ENCODE measurements at places on chromosomes 1 and 21. TPM values are rescaled to one million over a fixed set of nuclear protein-coding genes. Genes with fewer than 3 reads are reported as not detected.

RGS1 gene
- total RNA-seq: 13.0 TPM

SERPINC1 gene
- total RNA-seq: not detected

NBPF10 gene
- 4.1 TPM for total RNA-seq

ARHGEF16 gene
- total RNA-seq: 5.4 TPM

DMBX1 gene
- not detected for total RNA-seq

FCRL4 gene
- not detected for total RNA-seq

WNT4 gene
- total RNA-seq: 4.2 TPM

DNA sequence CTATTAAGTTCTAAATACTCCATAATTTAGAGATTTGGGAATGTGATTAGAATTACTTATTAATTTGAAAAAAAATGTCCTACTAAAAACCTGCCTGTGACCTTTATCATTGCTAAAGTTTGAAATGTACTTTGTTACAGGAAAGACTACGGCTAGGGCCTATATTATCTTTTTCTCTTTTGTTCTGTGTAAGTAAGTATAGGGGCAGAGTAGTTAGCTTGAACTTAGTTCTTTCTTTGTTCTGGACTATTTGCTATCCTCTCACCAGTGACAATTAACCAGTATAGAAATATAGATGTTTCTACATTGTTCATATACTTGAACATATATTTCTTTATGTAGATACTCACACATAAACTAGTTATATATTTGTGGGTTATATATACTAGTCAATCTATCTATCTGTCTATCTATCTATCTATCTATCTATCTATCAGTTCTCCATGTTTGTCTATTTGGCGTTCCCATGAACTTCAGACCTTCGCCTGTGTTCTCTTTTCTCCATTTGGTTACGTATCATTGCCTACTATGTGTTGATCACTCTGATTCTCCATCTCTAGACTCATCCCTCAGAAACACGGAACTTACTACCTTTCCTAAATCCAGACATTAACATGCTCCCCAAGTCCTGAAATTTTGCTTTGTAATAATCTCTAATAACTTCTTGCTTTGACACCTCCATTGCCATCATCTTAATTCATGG lies 3.3 kb downstream of the PTPRC start:
- no peak for DNase-seq

DNA sequence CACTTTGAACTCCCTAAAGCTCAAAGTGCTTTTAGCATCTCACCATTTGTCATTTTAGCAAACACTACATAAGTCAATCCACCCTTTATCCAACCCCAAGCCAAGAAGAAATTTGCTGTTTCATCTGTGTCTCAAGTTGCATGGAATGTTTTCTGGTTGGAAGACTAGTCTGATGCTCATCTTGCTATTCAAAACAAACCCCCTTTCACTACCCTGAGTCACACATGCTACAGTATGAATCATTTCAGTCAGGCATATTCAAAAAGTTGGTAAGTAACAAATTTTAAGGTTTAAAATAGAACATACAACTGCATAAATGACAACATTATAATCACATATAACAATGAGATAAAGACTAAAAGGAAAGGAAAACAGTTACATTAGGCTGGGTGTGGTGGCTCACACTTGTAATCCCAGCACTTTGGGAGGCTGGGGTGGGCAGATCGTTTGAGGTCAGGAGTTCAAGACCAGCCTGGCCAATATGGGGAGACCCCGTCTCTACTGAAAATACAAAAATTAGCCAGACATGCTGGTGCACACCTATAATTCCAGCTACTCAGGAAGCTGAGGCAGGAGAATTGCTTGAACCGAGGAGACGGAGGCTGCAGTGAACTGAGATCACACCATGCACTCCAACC lies 38.7 kb downstream of the DSTYK start:
- DNase-seq: no peak

DNA sequence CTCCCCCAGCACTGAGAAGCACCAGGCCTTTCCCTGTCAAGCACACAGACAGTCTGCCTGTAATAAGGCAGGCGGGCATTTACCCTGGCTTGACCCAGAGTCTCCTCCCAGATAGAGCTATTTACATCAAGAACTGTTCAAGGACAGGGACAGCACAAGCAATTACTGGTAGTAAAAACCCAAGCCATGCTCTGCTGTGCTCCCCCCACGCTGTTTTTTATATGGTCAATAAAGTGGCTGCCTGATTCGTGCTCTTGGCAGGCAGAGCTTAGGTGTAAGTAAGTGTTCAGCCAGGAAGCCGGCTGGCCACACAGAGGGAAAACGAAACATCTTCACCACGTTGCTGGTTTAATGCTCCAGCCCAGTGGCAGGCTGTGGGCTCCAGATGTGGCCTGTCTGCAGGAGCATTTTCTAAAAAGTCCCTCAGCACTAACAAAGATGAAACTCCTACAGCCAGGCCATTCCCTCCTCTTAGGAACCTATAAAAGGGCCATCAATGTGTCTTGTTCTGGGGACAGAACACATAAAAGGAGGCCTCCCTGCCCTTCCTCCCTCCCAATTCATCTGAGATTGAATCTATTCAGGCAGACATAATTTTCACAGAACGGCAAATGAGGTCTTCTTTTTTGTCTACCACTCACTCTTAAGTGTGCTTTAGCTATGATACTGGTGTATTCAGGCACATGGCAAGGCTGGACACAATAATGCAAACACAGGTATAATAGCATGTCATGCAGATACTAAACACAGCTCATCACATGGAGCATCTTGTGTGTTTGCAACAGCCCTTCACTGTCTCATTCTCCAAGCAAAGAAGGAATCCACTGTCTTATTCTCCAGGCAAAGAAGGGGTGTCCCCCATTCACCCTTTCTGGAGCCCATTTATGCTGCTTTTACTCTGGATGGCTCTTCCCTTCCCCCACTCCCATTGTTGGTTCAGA lies 378.9 kb downstream of the HHAT start:
- no peak for DNase-seq

- no peak for DNase-seq
These were observed 83.8 kb downstream of the SCMH1 start for GRCh38 chr1:41158147-41158875.

- DNase-seq: no peak
These were observed 6.4 kb downstream of the DISP1 start for GRCh38 chr1:222821239-222821638.

- peak; percentile 65 for DNase-seq
These were observed 20.2 kb downstream of the SDC3 start for GRCh38 chr1:30888391-30888790.

GRCh38 chr1:55049271-55049913 lies 10.0 kb downstream of the PCSK9 start:
- no peak for DNase-seq

- DNase-seq: no peak
These were observed 100.2 kb downstream of the GTF2B start for GRCh38 chr1:88791192-88791591.

- no peak for DNase-seq
These were observed 107.3 kb downstream of the ENAH start for GRCh38 chr1:225545649-225546048.

GRCh38 chr1:52569449-52570210 lies 16.7 kb upstream of the TUT4 start:
- no peak for DNase-seq

DNA sequence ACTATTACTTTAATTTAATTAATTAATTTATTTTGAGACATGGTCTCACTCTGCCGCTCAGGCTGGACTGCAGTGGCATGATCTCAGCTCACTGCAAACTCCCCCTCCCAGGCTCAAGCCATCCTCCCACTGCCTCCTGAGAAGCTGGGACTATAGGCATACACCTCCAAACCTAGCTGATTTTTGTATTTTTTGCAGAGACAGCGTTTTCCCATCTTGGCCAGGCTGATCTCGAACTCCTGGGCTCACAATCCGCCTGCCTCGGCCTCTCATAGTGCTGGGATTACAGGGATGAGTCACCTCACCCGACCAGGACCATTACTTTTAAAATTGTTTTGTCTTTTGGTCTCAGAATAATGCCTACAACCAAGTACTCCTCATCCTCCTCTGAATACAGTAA lies 15.6 kb downstream of the YY1AP1 start:
- DNase-seq: no peak

- DNase-seq: no peak
These were observed 16.8 kb downstream of the CAMSAP2 start for GRCh38 chr1:200755456-200755855.

GRCh38 chr1:221711656-221712055 lies 30.2 kb downstream of the DUSP10 start:
- DNase-seq: no peak

- DNase-seq: no peak
These were observed 40.8 kb upstream of the DYNLT5 start for GRCh38 chr1:66711420-66711819.

DNA sequence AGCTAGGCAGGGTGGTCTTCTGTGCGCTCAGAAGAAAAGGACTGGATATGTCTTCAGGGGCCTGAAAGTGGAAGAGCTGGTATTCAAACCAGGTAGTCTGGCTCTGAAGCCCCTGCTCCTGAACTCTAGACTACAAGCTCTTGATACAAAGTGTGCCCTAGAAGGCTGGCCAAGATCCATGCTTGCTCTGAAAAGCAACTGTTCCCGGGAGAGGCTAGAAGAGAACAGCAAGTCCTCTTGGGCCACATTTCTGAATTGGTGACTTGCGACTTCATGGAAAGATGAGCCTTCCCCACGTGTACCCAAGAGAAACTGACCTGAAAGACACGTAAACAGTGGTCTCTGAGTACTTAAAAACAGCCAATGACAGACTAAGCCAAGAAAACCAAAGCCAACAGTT lies 123.3 kb upstream of the GRIK3 start:
- no peak for DNase-seq

DNA sequence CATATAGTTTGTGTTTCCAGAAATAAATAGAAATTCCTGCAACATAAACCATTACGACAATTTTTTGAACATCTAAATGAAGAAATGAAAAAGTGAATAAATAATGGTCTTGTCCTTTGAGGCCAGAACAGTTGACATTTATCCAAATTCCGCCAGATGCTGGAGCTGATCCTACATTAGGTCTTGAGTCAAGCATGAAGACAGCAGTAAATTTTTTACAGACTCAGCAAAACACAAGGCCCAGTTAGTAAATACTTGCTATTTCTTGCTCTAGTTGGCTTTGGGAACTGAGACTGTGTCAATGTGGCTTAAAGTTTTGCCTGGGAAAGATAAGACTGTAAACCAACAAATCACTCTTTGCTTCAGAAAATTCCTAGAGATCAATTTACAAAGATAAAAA lies 540.1 kb upstream of the RGS18 start:
- DNase-seq: peak; percentile 62

- DNase-seq: no peak
These were observed 95.6 kb downstream of the ZNF281 start for GRCh38 chr1:200314085-200314750.

DNA sequence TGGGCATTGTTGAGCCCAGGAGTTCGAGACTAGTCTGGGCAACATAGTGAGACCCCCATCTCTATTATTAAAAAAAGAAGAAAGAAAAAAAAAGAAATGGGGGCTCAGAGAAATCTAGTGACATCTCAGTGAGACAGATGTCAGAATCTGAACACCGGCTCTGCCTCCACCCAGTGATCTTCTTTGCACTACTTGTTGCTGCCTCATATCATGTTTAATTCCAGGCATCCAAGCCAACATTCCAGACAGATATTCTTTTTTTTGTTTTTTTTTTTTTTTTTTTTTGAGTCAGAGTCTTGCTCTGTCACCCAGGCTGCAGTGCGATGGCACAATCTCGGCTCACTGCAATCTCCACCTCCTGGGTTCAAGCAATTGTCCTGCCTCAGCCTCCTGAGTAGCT lies 5.0 kb upstream of the ARL8A start:
- DNase-seq: no peak

DNA sequence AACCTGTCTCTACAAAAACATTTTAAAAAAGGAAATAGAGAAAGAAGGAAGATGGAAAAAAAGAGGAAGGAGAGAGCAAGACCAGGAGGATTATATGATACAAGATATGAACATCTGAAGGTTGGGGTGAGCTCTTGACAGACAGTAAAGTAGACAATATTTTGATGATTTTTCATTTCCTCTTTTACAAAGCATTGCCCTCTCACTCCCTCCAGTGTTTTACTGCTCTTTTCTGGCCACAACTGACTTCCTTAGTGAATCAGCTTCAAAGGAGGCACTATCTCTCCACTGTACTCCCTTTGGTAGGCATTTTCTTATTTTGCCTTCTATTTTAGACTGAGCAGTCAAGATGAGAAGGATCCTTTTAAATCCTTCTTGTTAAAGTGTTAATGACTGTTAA lies 296.7 kb downstream of the KCTD3 start:
- no peak for DNase-seq

DNA sequence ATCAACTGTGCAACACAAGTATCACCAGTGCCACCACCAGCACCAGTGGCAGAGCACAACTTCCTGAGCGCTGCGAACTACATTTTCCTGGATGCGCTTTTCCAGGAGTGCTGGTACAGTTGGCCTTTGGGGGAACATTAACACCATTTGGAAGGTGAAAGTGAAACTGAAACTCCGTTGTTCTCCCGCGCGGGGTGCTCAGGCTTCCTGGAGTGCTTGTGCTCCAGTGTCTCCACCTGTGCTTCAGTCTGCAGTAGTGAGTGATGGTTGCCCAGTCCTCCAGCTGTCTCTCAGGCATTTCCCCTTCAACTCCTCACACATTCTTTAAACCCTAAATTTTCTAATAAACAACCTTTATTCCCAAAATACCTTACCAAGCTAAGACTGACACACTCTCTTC lies 187.8 kb downstream of the LRRIQ3 start:
- no peak for DNase-seq

DNA sequence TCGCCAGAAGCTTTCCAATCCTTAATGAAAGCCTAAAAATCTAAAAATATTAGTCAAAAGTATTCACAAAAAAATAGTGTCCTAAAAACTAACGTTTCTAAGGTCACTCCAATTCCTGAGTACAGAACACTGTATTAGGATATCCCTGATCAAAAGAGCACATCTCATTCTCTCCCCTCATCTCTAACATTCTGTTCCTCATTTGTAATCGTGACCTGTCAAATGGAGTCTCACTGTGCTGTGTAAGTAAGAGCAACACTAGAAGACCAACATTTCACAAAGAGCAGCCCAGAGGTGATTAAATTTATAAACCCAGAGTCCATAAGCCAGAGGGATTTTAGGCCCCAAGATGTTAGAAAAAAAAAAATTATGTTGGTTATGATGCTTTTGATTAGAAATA lies 26.3 kb downstream of the RGS2 start:
- no peak for DNase-seq

DNA sequence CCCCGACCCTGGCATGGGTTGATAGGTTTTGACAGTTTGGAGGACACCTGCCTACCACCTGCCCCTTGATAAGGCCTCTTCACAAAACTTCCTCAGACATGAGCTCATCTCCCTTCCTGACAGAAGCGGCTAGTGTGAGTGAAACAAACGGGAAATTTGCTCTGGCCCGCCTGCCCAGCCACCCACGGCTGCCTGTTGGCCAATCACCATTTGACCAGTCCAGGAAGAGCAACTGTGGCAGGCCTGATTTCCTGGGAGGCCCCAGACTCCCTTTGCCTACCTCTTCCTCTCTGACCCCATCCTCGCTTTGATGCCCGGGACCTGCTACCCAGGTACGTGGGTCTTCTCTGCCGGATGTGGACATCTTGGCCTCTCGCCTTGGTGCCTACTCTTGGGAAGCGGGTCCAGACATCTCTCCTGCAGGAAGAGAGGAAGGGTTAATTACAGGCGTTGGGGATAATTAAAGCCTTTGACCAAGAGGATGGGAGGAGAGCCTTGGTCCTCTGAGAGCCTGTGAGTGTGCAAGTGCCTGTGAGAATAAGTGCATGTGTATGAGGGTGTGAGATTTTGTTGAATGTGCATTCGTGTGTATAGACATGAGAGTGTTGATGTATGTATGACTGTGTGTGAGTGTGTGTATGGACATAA lies 1.1 kb upstream of the EPHA2 start:
- no peak for DNase-seq
